ENCODE measurements at places on chromosomes 3 and 15.

- no peak for DNase-seq
Measured at GRCh38 chr3:10824468-10824867, 8.4 kb downstream of the SLC6A11 start.

- DNase-seq, result peak; percentile 57
Measured at GRCh38 chr15:65980824-65981456, 111.6 kb downstream of the RAB11A start.

- no peak for DNase-seq
Measured at GRCh38 chr3:80970292-80970691, 791.2 kb downstream of the GBE1 start.

DNA sequence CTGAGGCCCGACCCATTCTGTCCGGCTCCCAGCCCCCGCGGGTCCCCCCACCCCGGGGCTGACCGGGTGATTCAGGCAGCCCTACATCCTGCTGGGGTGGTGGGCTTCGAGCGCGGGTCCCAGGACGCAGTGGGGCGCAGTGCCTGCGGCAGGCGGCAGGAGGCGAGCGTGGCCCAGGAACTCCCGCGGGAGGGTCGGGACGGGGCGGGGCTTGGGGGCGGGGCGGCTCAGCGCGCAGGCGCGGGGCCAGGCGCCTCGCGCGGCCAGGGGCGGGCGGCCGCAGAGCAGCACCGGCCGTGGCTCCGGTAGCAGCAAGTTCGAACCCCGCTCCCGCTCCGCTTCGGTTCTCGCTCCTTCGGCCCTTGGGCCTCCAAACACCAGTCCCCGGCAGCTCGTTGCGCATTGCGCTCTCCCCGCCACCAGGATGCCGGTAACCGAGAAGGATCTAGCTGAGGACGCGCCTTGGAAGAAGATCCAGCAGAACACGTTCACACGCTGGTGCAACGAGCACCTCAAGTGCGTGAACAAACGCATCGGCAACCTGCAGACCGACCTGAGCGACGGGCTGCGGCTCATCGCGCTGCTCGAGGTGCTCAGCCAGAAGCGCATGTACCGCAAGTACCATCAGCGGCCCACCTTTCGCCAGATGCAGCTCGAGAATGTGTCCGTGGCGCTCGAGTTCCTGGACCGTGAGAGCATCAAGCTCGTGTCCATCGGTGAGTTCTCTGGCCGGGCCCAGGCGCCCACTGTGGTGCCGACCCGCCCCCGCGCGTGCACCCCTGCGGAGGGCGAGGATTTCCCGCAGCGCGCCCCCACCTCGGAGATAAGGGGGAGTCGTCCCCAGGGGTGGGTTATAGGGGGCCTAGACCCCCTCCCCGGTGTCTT, at the start of gene FLNB:
Gene FLNB, plus strand, starts transcription at position 282 of the 885 bp plus-strand sequence. Its CDS starts 143 bp downstream, at position 425.
- peak; percentile 90 for DNase-seq

GRCh38 chr15:65796610-65797078, 4.6 kb upstream of the DENND4A start:
- DNase-seq, result peak; percentile 33

DNA sequence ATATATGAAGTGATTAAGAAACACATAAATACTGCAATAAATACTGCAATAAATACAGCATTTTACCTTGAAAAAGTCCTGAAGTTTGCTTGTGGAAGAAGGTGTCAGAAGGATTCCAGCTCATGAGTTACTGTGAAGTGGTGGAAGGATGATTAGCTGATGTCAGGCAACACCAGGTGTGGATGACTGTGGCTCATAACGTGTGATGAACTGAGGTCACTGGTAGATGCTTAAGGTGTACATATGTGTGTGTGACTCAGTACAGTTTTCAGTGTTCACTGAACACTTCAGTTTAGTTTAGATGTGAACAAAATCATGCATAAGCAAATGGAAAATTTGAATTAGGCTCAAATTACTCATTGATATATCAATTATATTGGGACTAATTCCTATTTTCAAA, 1045.0 kb downstream of the NTRK3 start:
- DNase-seq, result no peak

- DNase-seq, result peak; percentile 60
Measured at GRCh38 chr15:68278595-68279405, 1.3 kb downstream of the FEM1B start.

Measured in suppressor macrophage (primary cell).